ENCODE measurements at places on chromosomes 11 and 22.

GRCh38 chr11:28659716-28660348 is 551.6 kb downstream of the METTL15 start:
- no peak for DNase-seq

- no peak for DNase-seq
Measured at GRCh38 chr11:91926965-91927364, 297.7 kb upstream of the FAT3 start.

DNA sequence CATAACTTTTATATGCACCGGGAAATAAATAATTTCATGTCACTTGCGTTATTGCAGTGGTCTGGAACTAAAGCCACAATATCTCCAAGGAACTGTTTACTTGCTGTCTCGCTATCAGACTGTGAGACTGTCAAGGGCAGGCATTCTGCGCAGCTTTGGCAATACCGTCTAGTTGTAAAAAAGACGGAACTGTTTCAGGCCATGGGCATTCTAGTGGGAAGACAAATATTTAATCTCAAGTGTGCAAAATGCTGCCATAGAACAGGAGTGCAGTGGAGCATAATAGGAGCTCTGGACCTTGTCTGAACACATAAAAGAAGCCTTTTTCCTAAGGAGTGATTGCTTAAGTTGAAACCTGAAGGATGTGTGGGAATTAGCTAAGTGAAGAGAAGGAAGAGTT is 53.8 kb downstream of the PACS1 start:
- DNase-seq = no peak

DNA sequence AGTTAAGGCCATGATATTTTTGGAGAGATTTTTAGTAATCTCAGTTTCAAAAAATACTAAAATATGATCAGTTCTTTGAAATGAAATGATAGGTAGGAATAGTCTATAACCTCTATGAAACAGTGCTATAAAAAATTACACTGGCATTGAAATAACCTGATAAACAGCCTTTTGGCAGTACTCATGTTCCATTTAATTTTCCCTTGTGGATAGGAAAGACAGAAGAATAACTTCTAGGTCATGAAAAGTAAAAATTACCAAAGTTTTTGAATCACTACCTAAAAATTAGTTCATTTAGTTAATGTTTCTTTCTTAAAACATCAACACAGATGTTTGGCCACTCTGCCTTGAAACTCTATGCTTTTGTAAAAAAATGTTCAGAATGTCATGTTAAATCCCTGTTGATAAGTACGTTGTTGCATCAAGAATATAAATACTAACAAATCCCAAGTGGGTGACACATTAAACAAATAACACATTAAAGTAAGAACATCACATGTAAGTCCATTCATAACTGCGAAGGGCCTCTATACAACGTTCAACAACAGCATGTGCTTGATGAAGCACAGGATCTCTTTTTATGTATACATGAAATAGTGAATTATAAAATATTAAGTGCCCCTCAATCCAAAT is 290.2 kb downstream of the SWAP70 start:
- DNase-seq = no peak

GRCh38 chr11:113440816-113441215 is 34.4 kb downstream of the DRD2 start:
- no peak for DNase-seq

GRCh38 chr11:128776424-128777284 is 82.8 kb downstream of the FLI1 start:
- peak; percentile 44 for DNase-seq

All from germinal center (tissue), 1 donor.